NCI-H1436 treated with DMSO at 0.1 percent for 48 hours (cell line): ENCODE measurements at places on chromosomes 4 and X.

DNA sequence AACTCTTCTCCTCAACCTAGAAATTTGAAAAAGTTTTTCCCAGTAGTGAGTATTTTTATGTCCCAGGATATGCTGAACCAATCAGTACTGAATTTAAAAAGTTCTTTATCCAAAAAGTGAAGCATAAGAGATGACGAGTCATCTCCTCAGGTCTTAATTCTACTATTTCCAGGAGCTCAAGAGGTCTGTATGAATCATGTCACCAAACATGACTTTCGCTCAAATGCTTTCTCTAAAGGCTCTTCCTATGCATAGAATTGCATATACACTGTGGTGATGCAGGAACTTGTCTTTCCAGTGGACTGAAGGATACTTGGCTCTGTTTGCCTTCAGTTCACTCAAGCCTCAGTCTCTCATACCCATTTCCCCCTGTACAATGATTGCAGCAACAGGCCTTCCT, 36.1 kb downstream of the ZNF41 start:
- DNase-seq: no peak

DNA sequence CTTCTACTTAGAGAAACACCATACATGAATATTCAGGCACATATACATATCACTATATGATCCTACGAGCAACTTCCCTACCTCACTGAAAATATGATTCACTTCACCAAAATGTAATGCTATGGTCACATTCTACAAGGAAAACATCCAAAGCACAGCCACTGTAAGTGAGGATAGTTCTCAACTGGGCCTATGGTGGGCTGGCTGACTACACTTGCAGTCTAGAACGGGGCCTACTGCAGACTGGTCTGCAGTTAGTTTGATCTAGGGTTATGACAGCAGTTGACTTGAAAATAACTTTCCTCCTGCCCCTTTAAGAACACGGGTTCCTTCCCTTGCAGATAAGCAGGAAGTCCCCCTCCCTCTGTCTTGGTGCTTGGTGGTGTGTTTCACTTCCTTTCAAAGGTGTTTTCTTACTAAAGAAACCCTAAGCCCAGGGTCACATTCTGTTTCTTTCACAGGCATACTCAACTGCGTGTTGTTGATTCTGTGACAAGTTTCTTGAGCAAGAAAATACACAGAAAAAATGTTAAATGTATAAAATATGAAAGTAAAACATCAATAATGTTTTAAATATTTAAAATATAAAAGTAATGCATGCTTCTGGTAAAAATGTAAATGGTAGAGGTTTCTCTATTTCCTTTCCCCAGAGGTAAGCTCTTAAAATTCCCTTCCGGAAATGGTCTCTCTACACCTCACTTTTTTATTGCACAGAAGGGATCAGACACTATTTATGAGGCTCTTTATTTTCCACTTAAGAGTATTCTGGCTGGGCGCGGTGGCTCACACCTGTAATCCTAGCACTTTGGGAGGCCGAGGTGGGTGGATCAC, 18.0 kb upstream of the TMSB4X start:
- DNase-seq: no peak

- no peak for DNase-seq
Observed at GRCh38 chr4:189786447-189786846, 154.2 kb upstream of the FRG1 start.

DNA sequence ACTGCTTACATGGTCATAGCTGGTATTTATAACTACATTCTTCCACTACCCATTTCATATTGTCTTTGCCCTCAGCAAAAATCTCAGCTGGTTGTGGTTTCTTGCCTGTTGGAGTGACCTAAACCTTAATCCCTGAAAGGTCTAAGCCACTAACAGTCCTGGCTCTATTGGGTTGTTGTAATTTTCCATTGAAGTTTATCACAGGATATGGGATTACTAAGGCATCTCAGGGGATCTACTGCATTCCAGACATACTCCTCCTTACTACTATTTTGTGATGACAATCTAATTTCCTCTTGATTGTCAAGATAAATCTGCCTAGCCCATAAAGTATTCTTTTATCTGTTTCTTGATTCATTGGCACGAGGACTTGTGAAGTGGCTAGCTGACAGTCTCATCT, 6.2 kb upstream of the OSTC start:
- DNase-seq: no peak
